ENCODE measurements at places on chromosomes 6 and 20.
A peak's percentile ranks its signal among the peaks of the same experiment; 100 is the strongest.

DNA sequence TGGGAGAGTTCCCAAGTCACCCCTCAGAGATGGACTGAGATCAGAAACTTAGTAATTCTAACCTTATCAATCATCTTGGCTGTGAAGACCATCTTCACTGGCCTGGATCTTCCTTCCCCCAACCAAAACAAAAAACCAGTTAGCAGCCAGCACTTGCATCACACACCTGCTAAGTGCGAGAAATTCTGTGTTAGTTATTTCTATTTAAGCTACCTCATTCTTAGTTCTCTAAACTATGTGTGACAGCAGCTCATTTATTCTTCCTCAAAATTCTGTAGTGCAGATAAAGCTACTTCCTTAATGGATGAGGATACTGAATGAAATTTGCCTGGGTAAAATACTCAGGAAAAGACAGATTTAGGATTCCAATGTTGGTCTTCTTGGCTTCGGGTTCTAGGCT is 18.2 kb upstream of the TAGAP start:
- no peak for DNase-seq

DNA sequence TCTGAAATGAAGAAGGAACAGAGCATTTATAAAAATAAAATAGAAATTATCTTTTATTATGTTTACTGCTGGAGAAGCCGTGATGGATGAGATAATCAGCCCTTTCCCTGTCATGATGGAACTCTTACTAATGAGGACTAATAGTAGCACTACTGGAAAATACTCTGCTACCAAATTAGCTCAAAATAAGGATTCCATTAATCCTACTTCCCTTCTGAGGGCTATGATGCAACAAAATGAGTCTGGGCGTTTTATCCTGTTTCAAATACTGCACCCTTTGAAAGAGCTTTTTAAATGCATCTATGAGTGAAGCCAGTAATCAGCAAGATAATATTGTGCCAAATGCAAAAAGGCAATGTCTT is 59.3 kb upstream of the CARMIL1 start:
- DNase-seq = no peak

GRCh38 chr6:154463573-154464419 is 46.7 kb downstream of the CNKSR3 start:
- no peak for DNase-seq

DNA sequence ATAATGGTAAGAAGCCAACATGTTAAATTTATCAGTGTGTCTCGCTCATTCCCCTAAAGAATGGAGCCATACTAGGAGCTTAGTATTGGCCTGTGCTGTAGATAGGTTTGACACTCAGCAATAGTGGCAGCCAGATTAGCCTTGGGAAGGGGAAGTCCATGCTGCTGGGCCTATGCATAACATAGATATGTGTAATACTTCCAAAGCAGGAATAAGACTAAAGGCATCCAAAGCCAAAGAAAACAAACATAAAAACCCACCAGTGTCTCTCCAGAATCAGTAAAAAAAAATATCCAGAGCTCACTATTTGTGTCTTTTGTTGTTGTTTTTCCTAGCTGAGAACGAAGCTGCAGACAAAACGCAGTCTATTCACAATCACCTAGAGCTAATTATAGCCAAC is 104.2 kb upstream of the STXBP5 start:
- DNase-seq = peak; percentile 89

GRCh38 chr6:75952128-75952527 is 120.3 kb downstream of the IMPG1 start:
- no peak for DNase-seq

- no peak for DNase-seq
Observed at GRCh38 chr6:106145144-106145543, 59.0 kb downstream of the PRDM1 start.

DNA sequence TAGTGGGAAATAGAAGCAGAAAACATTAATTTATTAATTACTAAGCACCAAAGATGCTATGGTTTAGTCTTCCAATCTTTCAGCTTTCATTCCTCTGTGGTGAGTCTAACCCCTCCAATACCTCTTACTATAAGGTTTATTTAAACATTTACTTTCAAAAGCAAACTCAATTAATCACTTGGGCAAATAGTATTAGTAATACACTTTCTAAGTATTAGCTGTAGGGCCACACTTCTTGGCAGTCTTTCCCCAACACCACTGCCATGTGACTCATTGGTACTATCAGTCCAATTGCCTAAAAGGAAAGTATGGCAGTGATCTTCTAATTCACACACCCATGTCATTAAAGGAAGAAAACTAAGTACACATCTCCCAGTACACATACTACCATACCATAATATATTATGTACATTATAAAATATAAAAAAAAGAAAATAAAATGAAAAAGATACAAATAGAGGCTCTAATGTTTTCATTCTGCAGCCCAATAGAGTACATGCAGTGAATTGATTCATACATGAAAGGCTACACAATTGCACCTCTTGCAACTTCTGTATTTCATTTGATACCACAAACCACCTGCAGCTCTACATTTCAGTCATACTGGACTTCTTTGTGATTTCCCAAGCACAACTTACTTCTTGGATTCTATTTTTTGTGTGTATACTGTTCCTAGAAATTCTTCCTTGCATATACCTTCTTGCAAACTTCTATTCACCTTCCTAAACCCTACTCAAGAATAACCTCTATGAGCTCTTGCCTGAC is 218.6 kb downstream of the PKHD1 start:
- no peak for DNase-seq

GRCh38 chr20:57596358-57596757 is 23.9 kb downstream of the ZBP1 start:
- no peak for DNase-seq

DNA sequence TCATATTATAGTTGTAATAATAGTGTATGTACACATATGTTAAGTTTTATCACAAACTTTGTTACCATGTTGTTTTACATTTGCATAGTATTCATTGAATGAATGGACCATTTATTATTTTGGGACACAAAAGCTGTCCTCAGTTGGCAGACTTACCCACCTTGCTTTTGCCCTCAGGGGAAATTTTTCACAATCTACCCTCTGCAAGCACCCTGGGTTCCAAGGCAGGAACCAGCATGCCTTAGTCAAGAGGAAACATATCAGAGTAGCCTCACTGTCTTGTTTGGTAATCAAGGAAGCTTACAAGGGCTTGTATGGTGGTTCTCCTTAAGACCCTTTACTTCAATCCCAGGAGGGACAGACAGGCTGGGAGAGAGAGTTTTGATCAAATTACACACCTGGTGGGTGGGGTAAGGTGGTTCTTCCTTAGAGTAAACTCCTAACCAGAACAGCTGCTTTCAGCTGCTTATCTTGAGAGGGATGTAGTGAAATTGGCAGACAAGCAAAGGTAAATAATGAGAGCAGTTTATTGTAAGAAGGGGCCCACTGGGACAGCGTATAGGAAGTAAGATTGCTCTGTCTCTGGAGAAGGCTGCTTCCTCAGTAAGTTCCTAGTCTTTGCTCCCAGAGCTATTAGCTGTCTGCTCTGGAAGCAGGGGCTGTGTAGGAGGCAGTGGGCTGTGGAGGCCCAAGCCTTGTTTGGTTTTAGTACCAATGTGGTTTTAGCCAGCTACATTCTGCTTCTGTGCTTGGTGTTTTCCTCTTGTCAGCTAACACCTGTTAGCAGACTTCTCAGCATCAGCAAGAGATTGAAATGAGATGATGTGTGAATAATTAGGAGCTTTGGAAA is 31.1 kb downstream of the BRPF3 start:
- DNase-seq = no peak

DNA sequence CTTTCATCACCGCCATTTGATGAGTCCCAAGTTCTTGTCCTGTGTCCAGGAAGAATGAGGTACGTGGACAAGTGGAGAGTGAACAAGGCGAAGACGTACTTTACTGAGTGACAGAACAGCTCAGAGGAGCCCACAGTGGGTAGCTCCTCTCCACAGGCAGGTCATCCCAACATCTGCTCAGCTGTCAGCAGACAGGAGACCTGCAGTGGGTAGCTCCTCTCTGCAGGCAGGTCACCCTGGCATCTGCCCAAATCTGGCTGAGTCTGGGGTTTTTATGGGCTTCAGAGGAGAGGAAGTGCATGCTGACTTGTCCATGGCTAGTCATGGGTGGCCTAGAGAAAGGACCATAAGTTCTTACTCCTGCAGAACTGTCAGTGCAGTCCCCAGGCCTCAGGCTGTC is 32.7 kb upstream of the PDYN start:
- DNase-seq = no peak

GRCh38 chr20:23152902-23153301 is 66.8 kb upstream of the CD93 start:
- no peak for DNase-seq

DNA sequence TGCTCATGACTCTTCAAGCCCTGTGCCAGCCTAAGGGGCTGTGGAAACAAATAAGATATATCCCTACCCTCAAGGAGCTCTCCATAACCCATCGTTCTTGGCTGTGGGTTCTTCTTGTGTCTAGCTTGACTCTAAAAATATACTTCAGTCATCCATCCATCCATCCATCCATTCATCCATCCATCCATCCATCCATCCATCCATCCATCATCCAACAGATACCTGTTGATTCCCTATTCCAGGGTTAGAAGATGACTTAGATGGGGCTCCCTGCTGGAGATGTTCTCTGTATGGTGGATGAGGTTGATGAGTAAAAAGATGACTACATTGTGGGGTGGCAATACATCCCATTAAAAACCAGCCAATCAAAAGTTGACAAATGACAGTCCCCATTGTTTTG is 23.5 kb downstream of the HCK start:
- no peak for DNase-seq

GRCh38 chr20:35200267-35200666 is 26.2 kb upstream of the MMP24 start:
- peak; percentile 78 for DNase-seq
